ENCODE measurements at places on chromosomes 2 and 18.

DNA sequence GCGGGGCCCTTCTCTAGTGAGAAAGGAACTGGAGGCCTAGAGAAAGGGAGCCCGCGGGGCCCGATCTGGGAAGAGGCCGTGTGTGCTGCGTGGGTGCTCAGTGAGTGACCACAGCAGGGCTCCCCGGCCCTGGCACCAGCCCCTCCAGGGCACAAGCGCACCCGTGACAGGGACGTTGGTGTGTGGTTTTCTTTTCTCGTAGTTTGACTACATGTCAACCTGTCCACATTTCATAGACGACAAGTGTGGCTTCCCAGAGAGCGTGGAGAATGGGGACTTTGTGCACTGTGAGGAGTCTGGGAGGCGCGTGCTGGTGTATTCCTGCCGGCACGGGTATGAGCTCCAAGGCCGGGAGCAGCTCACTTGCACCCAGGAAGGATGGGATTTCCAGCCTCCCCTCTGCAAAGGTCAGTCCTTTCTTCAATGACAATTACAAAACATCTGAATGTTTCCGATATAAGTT lies 83.1 kb downstream of the TPO start:
- DNase-seq = peak; percentile 12

GRCh38 chr2:29426354-29426753 lies 311.1 kb downstream of the CLIP4 start:
- DNase-seq = no peak

DNA sequence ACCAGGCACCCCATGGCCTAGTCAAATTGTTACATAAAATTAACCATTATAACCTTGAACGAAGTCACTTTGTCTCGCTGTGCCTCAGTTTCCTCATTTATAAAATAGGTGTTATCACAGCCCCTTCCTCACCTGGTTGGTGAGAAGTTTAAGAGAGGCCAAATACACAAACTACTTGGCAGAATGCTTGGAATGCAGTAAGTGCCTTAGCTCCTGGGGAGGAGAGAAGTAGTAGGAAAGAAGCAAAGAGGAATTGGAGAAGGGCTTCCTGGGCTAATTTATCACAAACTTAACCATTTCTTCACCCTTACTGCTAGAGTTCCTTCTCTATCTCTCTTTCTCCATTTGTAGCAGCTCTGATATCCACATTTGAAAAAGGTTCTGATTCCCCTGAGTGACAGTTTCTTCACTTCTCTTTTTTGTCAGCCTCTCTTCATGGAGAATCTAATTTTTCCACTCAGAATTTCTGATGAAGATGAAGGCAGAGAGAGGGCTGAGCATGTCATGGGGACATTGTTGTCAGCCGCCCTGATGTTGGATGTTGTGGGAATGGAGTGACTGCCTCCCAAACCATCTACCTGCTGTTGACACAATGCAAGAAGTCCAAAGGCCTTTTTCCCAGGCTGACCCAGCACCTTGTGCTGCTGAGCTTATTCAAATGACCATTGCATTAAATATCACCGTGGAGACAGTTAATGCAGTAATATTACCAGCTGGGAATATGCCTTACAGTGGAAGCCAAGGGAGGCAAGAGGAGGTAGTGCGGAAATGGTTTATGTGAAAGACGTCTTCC lies 60.4 kb downstream of the BOD1L2 start:
- DNase-seq = no peak

- DNase-seq = no peak
Measured at GRCh38 chr2:205806143-205806905, 124.0 kb downstream of the NRP2 start.

DNA sequence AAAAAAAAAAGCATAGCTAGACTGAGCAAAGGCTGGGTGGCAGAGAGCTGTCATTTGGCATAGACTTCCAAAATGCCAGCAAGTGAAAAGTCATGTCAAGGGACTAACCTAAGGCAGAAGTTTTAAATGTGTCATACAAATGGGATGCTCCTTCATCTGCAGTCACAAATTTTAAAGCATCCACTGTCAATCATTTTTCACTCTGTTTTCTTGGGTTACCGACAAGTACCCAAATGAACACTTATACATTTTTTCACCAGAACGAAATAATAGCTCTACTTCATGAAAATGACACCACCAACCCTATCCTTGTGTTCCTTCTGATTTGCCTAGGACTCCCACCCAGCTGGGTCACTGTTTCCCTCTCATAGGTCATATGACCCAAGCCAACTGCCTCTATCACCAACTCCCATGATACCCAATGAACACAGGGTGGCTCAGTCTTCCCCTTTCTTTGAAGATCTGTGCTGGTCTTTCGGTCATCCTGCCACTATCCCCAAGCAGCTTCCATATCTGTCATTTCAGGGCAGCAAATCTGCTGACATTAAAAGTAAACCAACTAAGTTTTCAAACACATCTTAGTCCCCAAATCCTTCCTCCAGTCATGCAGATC lies 21.5 kb downstream of the KLF7 start:
- DNase-seq = no peak

GRCh38 chr2:203940039-203940438 lies 3.5 kb downstream of the ICOS start:
- DNase-seq = no peak

All from activated CD8-positive, alpha-beta memory T cell treated with anti-CD3 and anti-CD28 coated beads, Interleukin-2, amount 50 U/mL, for 48 hours (primary cell).